ENCODE measurements at places on chromosomes 7 and 10.

- DNase-seq = no peak
These were observed 265.5 kb upstream of the POT1 start for GRCh38 chr7:125195156-125195555.

- no peak for DNase-seq
These were observed 1.8 kb downstream of the INSYN2A start for GRCh38 chr10:127194599-127194998.

GRCh38 chr10:116989439-116989838, 15.5 kb downstream of the SHTN1 start:
- DNase-seq = no peak

DNA sequence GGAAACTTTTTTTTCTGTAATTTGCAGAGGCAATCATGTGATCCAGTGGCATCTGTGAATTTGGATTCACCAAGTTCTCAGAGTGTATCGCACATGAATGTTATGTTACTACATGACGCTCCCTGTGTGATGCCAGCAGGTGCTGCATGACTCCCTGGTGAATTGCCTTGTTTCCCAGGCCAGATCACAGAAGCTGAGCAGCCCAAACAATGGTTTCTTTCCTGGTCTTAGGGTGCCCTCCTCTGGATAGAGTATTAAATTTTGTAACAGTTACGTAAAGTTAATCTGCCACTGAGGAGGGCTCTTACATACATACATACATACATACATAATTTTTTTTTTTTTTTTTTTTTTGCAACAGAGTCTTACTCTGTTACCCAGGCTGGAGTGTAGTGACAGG, 3.6 kb downstream of the ZSCAN21 start:
- peak; percentile 95 for DNase-seq
